ENCODE measurements at places on chromosomes 3 and 15. TPM values are rescaled to one million over a fixed set of nuclear protein-coding genes. Genes with fewer than 3 reads are reported as not detected.

Gene AMT
- 8.6 TPM for total RNA-seq

GRCh38 chr3:129618901-129619671 is 12.6 kb upstream of the PLXND1 start:
- DNase-seq: no peak

DNA sequence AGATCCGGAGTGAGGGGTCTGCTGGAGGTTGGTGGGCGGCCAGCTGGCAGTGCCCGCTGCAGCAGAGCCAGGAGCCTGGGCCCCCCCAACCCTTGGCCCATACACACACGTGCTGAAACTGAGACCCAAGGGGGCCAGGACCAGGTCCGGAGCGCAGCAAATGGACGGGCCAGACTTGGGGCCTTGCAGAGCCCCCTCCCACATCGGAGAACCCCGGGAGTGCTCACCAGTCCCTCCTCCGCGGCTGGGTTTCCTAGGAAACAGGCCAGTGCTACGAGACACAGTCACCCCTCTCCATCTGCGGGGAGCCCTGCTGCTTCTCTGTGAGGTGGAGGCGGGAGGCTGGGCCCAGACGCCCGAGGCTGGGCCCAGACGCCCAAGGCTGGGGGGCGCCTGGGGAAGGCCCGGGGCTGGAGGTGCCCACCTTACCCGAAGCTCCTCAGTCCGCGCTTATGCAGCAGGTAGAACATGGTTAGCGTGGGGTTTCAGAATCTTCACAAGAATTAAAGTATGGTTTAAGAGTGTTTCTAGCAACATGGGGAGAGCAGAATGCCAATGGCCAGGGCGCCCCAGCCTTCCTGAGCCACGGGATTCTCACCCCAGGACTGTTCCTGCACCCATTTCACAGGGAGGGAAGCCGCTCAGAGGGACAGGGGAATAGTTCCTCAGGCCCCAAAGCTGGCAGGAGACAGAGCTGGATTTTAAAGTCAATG is 135.0 kb upstream of the PRR20G start:
- no peak for DNase-seq

Gene OR5K2
- not detected for total RNA-seq

- DNase-seq: no peak
Measured at GRCh38 chr15:99031688-99032282, 24.2 kb upstream of the PGPEP1L start.

- no peak for DNase-seq
Measured at GRCh38 chr15:69524296-69524695, 71.7 kb downstream of the RPLP1 start.

Gene CPNE9
- total RNA-seq: not detected

DNA sequence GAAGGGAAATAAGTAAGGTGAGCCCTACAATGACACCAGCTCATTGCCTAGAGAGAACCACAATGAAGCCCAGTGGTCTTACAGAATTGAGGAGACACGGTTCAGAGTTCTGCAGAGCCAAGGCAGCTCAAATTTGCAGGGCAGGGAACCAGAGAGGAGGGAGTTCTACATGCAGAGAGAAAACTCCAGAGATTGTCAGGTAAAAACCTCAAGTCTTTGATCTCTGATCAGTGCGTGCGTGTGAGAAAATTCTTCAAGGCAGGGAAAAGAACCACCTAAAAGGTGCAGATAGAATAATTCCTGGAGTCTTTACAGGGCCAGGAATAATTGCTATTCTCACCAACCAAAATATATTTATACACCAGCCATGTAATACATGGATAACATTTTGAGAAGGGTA is 88.0 kb upstream of the SNRK start:
- DNase-seq: no peak

Gene TMEM266
- not detected for total RNA-seq

- DNase-seq: no peak
Measured at GRCh38 chr3:183924543-183924942, 39.9 kb upstream of the PARL start.

- DNase-seq: peak; percentile 75
Measured at GRCh38 chr3:143302638-143303171, 183.1 kb downstream of the CHST2 start.

- no peak for DNase-seq
Measured at GRCh38 chr3:155991847-155992246, 121.4 kb downstream of the GMPS start.

DNA sequence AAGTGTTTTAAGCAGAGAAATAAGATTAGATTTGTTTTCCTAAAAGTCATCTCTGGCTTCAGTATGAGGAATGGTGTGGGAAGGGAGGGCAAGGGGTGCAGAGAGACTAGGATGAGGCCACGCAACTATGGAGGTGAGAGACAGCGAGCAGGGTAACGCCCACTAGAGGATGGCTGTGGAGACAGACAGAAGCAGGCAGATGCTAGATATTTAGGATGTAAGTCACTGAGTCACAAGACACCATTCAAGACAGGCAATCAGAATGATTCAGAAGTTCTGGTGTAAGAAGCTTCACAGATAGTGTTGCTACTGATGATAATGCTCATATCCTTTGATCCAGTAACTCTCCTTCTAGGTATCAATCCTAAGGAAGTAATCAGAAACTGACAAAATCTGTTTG is 19.1 kb downstream of the HSPBAP1 start:
- no peak for DNase-seq

GRCh38 chr3:165439765-165440164 is 243.6 kb upstream of the SLITRK3 start:
- DNase-seq: no peak

- DNase-seq: no peak
Measured at GRCh38 chr15:38084289-38084688, 149.8 kb downstream of the TMCO5A start.

GRCh38 chr15:70762469-70763119 is 764 bp downstream of the UACA start:
- peak; percentile 63 for DNase-seq

GRCh38 chr3:58626841-58627569 is 39.6 kb downstream of the FAM3D start:
- DNase-seq: no peak

DNA sequence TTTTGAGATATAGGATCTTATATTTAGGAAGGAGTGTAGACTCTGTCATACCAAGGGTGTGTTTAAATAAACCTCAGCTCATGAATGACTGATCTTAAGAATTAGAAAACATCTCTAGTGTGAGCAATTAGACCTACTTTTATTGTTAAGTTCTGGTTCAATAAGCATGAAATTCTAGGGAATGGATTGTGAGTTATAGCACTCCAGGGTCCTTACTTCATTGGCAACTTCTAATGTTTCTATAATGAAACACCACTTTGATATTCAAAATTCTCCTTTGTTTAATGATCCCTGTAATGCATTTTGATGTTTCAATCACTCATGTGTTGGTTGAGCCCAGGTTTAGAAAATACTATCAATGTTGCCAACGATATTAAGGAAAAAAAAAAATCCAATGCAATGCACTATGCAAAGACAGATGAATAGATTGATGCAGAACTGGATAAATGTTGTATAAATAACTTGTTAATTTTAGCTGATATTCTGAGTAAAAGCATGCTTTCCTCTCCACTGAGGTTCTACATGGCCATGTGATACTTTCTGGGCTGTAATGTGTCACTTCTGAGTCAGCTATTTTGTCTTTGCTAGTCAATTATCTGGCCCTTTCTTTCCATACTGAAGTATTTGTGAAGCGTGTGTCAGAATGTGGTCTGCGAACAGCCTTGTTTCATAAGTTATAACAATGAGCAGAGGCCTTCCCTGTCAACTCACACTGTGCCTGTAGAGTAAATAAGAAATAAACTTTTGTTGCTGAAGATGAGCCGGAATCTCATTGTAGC is 1035.9 kb downstream of the PLOD2 start:
- no peak for DNase-seq

Gene ANKRD63
- 2.4 TPM for total RNA-seq

DNA sequence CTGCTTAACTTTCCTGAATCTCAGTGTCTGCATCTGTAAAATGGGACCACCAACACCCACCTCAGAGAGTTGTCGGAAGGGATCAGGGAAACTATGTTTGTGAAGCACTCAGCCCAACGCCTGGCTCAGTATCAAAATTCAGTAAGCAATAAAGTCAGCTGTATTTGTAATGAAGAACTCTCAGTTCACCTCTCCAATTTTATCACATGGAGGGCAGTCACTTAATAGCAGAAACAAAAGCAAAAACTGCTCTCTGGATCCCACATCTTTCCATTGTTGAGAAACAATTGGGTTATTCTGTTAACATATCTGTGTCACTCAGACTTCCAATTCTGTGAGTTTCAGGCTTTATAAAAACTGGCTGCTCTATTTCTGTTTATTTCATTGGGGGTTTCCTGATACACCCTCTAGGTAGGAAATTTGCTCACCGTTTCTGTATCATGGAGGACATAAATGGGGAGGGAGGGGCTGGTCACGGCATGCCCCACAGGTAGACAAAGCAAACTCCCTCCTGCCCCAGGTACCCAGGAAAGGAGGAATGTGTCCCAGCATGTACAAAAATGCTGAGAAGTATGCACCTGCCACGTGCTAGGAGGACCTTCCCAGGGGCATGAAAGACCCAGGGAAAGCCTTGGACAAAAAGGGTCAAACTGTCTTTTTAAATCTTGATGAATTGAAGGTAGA is 81.4 kb upstream of the LMOD3 start:
- no peak for DNase-seq

- DNase-seq: no peak
Measured at GRCh38 chr15:101194546-101195125, 57.2 kb downstream of the CHSY1 start.

Gene CACNA1D
- 10.1 TPM for total RNA-seq

DNA sequence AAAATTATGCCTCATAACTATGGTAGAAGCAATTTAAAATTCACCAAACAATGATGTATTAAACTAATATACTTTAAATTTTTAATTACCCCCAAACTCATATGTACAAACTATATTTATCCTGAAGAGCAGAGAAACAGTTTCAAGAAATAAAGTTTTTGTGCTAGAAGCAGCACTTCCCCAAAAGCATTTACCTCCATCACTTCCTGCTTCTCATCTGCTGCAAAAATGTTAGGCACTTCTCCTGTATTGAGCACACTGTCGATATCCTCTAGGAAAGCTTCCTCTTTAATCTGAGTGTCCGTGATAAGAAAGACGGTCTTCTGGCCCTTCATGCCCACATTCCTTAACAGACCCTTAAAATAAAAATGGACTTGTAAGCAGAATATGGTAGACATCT is 101.5 kb upstream of the ASB14 start:
- no peak for DNase-seq

DNA sequence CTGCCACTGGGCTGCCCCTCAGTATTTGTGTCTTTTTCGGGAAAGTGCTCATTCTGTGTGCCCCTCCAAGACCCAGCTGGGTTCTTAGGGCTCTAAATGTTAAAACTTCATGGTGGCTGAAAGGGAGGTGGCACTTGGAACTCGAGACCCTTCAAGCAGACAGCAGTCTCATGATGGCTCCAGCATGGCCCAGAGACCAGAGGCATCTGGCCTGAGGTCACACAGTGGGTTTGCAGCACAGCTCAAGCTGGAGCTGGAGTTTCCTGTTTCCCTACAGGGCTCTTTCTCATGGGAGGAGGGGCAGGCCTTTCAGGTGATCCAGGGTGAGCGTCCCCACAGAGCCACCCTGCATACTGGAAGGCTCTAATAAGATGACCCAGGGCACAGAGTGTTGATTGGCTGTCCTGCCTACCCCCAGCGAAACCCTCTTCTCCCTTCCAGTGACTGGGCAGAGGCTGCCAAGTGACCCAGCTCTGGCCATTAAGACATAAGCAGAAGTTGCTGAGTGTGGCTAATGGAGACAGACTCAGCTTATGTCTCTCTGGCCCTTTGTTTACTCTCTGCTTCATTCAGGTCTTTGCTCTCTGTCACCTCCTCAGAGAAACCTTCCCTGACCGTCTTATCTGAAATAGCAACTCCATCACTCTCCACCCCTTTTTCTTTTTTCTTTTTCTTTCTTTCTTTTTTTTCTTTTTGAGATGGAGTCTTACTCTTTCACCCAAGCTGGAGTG is 166.6 kb upstream of the SMAD3 start:
- no peak for DNase-seq

DNA sequence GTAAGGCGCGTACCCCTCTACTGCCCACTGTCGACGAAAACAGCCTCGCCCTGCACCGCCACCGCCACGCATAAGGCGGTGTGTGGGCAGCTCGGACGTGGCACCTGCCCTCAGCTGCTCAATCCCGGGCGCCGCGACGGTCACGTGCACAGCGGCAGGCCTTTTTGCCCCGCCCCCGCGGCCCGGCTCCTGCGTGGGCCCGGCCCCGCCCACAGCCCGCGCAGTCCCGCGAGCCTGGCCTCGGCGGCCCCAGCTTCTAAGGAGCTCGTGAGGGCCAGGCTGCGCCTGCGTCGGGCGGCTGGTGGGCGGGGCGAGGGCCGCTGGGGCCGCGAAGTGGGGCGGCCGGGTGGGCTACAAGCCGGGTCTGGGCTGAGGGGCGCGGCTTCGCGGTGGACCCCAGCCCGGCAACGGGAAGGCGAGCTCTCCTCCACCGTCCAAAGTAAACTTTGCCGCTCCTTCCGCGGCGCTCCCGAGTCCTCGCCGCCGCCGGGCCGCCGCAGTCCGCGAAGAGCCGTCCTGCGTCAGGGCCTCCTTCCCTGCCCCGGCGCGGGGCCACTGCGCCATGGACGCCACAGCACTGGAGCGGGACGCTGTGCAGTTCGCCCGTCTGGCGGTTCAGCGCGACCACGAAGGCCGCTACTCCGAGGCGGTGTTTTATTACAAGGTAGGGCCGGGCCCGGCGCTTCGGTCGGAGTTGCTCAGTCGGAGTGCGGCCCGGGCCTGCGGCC is at the start of gene CAPN7:
CAPN7 (plus strand) TSS at position 313 of the 728 bp plus-strand sequence; CDS start at position 563, 250 bp downstream.
- peak; percentile 98 for DNase-seq

- no peak for DNase-seq
Measured at GRCh38 chr3:36876181-36876936, 68.5 kb downstream of the TRANK1 start.

- no peak for DNase-seq
Measured at GRCh38 chr3:47579875-47580274, 1.2 kb upstream of the CSPG5 start.

- no peak for DNase-seq
Measured at GRCh38 chr3:146967783-146968182, 362.6 kb upstream of the PLSCR5 start.

Gene SLC51B
- 1.4 TPM for total RNA-seq

Gene EBLN2
- total RNA-seq: 12.9 TPM

Gene ADAMTSL3
- 29.2 TPM for total RNA-seq

GRCh38 chr3:147890114-147890513 is 480.9 kb downstream of the ZIC1 start:
- no peak for DNase-seq

Gene SCN11A
- total RNA-seq: 2.3 TPM

Gene SEMA3F
- 43.3 TPM for total RNA-seq

GRCh38 chr3:32956750-32957570 is 5.5 kb downstream of the CCR4 start:
- no peak for DNase-seq

DNA sequence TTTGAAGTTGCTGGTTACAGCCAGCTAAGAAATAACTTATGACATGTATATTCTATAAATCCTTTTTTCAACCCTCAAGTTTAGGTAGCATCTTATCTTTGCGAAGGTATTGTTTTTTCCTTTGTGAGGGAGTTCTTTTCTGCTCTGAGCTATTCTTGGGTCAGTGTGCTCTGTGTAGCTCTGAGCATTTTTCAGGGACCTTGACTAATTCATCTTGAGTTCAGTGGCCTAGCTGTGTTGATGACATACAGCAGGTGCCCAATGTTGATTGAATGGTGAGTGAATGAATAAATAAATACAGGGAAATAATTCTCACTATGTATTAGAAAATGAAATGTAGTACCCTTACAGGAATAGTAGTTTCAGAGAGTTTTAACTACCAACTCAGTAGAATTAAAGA is 335.3 kb downstream of the IL20RB start:
- no peak for DNase-seq

GRCh38 chr3:115321400-115321805 is 174.3 kb upstream of the ZBTB20 start:
- DNase-seq: no peak

- DNase-seq: peak; percentile 92
Measured at GRCh38 chr15:70062321-70062956, 35.3 kb downstream of the TLE3 start.
